ENCODE measurements at places on chromosomes 6 and 20.

- no peak for DNase-seq
These were observed 257.6 kb upstream of the POU3F2 start for GRCh38 chr6:98576791-98577190.

GRCh38 chr6:5107341-5107740 is 22.2 kb downstream of the PPP1R3G start:
- DNase-seq = no peak

- DNase-seq = no peak
These were observed 6.0 kb upstream of the CABLES2 start for GRCh38 chr20:62413025-62413570.

DNA sequence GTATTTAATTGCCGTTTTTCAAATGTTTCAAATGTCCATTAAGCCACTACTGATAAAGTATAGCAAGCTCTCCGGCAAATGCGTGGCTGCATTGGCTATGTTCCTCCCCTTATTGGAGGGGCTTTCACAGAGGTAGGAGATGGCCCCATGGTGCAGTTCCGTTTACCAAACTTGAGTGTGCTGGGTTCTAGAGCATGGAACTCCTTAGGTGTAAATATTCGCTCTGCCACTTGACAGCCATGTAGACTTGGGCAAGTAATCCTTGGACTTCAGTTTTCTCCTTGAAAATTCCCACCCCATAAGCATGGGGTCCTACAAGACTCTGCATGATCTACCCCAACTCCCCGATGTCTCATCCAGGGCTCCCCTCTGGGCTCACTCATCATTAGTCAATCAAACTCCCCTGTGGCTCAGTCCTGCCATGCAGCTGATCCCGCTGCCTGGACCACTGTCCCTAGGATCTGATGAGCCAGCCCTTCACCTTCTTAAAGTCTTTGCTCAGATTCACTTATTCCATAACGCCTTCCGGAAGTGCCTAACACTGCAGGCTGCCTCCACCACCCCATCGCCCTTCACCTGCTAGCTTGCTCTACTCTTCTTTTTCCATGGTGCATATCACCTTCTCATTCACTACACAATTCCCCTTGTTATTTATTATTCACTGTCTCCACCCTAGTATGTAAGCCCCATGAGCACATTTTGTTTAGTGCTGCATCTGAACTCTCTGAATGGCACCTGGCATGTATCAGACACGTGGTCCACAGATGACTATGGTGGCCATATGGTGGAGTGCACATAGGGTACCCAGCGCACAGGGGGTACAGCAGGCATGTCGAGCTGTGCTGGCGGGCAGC is 18.8 kb downstream of the PRR18 start:
- no peak for DNase-seq

GRCh38 chr6:156175971-156176421 is 601.2 kb upstream of the ARID1B start:
- DNase-seq = no peak

- no peak for DNase-seq
These were observed 19.6 kb downstream of the FARS2 start for GRCh38 chr6:5280920-5281319.

- DNase-seq = no peak
These were observed 6.6 kb downstream of the TM9SF4 start for GRCh38 chr20:32116079-32116521.

DNA sequence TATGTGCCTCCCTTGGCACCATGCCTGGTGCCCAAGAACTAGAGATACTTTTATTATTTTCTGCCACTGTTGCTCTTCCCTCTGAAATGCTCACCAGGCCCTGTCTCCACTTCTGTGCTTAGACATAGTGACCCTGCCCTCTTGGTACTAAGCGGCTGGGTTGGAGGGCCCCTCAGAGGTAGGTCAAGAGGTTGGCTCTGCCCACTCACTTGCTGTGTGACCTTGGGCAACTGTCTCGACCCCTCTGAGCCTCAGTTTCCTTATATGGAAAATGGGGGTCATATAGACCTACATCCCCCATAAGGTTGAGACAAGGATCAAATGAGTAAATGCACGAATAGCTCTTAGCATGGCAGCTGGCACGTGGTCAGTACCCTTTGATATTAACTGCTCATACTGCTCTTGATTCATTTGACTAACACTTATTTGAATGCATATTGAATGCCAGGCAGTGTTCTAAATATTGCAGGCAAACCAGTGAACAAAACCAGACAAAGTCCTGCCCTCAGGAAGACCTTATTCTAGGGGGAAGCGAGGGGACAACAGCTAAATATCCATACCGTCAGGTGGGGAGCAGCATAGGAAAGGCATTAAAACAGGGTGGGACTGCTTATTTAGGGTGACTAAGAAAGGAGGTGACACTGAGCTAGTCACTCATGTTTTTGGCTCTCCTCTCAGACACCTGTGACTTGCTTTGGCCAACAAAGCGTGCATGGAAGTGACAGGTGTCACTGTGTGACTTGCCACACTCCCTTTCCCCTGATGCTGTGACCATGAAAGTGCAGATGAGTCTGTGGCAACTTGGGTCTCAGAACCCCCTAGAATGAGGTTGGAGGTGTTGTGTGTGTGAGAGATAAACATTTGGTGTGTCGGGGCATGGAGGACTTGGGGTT is 14.3 kb upstream of the SPO11 start:
- DNase-seq = no peak

GRCh38 chr6:39806278-39806677 is 14.1 kb downstream of the DAAM2 start:
- no peak for DNase-seq

DNA sequence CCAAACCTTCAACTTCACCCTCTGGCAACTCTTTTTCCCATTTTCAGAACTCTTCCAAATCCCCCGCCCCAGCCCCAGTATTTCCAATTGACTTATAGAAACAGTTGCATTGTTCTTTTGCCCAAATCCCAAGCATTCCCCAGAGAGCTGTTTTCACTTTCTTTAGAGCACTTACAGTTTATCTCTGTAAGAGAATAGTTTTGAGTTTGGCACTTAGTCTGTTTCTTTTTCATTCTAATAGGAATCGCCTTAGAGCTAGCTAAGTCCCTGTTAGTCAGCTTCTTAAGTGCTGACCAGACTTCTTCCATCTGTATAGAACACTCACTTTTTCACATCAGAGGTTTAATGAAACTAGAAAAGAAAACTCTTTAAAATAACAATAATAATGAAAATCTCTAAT is 374.2 kb upstream of the FLRT3 start:
- DNase-seq = no peak

DNA sequence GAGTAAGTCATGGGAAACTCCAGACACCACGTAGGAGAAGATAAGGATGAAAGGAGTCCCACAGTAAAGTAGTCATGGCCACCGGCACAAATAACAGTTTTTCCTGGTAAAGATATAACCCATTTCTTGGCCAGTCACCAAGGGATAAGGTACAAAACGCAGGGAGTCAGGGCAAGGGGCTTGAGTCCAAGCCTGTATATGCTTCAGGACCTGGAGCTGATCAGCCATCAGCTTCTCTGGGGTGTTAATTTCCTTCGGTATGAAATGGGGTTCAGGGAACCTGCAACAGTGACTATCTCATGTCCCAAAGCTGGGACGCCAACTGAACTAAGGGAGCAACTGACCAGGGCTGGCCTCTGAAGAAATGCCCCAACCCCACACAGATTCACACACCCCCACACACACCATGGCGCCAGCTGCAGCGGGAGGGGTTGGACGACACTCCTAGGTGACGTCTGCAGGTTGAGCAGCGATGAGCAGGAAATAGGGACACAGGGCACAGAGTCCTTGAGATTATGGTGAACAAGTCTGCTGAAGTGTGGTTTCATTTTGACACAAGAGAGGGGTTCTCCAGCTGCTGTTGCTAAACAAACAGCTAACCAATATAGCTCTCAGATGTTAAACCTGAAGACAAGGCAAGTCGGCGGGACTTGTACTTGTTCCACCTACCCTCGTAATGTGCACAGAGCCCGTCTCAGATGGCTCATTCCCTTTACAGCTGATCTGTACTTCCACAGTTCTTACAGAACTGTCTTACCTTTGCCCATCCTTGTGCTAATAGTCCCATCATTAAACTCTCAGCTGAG is 7.4 kb upstream of the ADTRP start:
- DNase-seq = no peak

DNA sequence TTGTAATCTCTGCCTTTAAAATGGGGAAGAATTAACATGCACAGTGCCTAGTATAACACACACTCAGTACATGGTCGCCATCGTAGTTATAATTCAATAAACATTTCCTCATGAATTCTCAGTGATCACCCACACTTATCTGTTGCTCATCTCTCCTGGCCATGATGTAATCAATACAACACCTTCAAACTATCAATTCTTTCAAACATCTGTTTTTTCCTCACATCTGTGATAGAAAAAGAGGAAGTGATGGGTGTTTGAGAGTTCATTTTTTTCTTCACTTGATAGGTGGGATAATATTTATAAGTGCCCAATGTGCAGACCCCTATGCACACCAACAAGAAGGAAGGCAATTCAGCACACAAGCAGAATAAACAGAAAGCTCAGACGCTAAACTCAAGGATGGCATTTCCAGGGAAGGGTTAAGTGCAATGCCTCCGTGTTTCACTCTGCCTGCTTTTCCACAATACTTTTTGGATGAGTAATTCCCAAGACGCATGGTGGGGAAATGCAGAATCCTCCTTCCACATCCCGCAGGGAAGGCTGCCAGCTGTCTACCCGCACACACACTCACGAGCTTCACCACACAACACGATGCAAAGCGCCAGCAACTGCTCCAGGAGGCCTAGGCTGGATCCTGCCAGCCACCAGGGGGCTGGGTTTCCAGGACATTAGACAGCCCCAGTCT is 100.3 kb downstream of the GMPR start:
- DNase-seq = peak; percentile 40

DNA sequence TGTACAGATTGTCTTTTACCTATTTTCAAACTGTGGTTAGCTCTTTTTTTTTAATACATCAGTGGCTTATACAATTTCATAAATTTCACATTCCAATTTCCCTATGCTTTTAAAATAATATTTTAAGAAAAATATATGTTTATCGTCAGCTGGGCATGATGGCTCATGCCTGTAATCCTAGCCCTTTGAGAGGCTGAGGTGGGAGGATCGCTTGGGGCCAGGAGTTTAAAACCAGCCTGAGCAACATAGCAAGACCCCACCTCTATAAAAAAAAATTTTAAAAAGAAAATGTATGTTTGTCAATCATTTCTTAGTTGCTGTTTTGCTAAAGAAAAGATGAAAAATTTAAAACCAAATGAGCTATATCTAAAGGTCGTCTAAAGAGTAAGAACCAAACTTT is 3.4 kb downstream of the GJA1 start:
- DNase-seq = no peak

- no peak for DNase-seq
These were observed 41.6 kb downstream of the ANKEF1 start for GRCh38 chr20:10076126-10077080.
